ENCODE measurements at places on chromosomes 16 and 17. TPM values are rescaled to one million over a fixed set of nuclear protein-coding genes. Genes with fewer than 3 reads are reported as not detected.

The CCL13 gene
- polyA plus RNA-seq, result 0.24 TPM

The ARHGDIA gene
- polyA plus RNA-seq, result 209 TPM

The UBE2O gene
- polyA plus RNA-seq, result 9.2 TPM

The MYO15A gene
- 0.51 TPM for polyA plus RNA-seq

The PAGR1 gene
- 23.2 TPM for polyA plus RNA-seq

The TEX19 gene
- polyA plus RNA-seq, result 0.01 TPM

The HOXB2 gene
- polyA plus RNA-seq, result 11.3 TPM

The MYLK3 gene
- 0.08 TPM for polyA plus RNA-seq

The FASN gene
- polyA plus RNA-seq, result 92.2 TPM

The ANKRD40 gene
- polyA plus RNA-seq, result 7.5 TPM

The TK1 gene
- 16.9 TPM for polyA plus RNA-seq

The TBC1D3B gene
- polyA plus RNA-seq, result 5.8 TPM

The RPS15A gene
- 3,397 TPM for polyA plus RNA-seq

The PRR35 gene
- polyA plus RNA-seq, result 0.24 TPM

The CCDC102A gene
- 2.6 TPM for polyA plus RNA-seq

The PIK3R6 gene
- polyA plus RNA-seq, result 0.39 TPM

The CFDP1 gene
- 34.9 TPM for polyA plus RNA-seq

The CDRT4 gene
- polyA plus RNA-seq, result 11.3 TPM

The WFDC1 gene
- 4.0 TPM for polyA plus RNA-seq

The PRSS36 gene
- polyA plus RNA-seq, result 1.7 TPM

The RCVRN gene
- 0.18 TPM for polyA plus RNA-seq

The ZNF319 gene
- 3.7 TPM for polyA plus RNA-seq

The DGKE gene
- polyA plus RNA-seq, result 1.6 TPM

The ITGAE gene
- polyA plus RNA-seq, result 33.7 TPM

The TMEM114 gene
- polyA plus RNA-seq, result 0.26 TPM

The TNP2 gene
- not detected for polyA plus RNA-seq

The ADCY7 gene
- 9.5 TPM for polyA plus RNA-seq

The PRKAR1A gene
- polyA plus RNA-seq, result 25.7 TPM
